ENCODE measurements at places on chromosomes 6 and 20.

DNA sequence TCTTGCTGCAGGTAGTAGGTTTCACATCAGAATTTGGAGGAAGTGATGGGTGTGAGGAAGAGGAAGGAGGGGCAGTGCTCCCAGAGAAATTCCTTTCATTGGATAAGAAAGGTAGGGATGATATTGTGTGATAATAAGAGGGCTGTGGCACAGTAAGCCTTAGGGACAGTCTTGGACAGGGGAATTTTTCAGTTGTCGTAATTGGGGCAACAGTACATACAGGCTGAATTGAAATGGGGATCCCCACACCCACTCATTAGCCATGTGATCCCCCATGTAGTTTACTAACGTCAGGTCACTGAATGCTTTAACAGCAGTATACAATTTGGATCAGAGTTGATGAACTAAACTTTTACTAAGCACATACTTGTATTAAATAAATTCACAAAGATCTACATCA, 79.4 kb downstream of the FOXO3 start:
- no peak for DNase-seq

DNA sequence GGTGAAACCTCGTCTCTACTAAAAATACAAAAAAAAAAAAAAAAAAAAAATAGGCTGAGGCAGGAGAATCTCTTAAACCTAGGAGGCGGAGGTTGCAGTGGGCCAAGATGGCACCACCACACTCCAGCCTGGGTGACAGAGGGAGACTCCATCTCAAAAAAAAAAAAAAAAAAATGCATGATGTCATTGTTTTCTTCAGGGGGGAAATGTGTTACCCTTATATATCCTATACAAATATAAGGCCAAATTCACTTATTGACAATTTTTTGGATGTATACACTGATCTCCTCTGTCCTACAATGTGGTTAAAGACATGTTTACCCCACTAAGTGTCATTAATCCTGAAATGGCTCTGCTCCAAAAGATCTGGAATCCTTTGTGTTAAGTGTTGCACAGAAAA, 73.1 kb downstream of the TPBG start:
- DNase-seq, result no peak

DNA sequence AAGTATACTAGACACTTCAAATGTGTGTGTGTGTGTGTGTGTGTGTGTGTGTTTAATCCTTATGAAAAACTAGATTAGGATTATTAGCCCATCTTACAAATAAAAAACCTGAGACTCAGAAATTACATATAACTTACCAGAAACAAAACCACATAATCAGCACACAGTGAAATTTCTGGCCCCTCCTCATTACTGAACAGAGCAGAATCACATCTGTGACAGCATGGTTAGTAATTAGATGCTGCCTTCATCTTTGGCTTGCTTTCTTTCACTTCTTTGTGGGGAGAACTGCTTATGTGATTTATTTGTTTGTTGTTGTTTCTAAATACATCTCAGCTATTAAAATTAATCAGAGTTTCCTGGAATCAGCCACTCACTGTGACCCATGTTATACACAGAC, 267.1 kb downstream of the TENT5A start:
- DNase-seq, result no peak

DNA sequence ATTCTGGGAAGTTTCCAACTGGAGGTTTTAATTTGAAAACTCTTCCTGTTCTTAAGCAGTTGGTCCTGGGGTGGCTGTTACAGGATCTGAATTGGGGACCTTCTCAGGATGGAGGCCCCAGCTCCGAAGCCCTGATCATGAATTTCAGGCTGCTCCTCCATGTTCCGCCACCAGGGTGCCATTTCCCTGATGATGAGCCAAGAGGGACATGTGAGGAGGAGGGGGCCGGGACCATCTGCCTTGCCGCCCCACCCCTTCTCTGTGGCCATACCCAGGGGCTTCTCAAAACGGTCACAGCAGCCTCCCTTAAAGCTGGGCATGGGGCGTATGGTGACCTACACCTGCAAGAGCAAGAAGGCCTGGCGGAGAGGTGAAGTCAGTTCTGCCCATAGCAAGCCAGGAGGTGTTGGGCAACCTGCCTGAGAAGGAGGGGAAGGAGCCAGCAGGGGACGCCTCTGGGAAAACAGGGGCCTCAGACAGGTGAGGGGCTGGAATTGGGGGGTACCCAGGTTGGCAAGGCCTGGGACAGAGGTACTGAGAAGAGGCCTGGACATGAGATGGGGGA, 3.6 kb upstream of the BAK1 start:
- no peak for DNase-seq

DNA sequence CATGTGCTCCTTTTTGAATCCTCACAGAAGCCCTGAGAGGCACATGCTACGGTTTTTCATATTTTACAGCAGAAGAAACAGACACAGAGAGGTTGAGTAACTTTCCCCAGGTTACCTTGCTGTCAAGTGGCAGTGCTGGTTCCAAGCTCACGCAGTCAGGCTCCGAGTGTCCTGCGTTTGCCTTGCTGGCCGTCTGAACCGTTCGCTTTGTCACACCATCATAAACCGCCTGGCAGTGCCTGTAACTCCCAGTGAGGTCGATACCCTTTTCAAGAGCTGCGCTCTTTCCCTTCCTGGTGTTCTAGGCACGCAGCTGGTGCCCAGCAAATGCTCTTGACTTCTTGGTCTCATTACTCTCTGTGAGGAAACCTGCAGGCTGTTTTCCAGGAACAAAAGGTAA, 31.3 kb upstream of the KCNG1 start:
- DNase-seq, result no peak

- DNase-seq, result no peak
Measured at GRCh38 chr6:42748203-42748898, 2.4 kb upstream of the TBCC start.

- no peak for DNase-seq
Measured at GRCh38 chr6:134217798-134218140, 100.1 kb downstream of the SGK1 start.

DNA sequence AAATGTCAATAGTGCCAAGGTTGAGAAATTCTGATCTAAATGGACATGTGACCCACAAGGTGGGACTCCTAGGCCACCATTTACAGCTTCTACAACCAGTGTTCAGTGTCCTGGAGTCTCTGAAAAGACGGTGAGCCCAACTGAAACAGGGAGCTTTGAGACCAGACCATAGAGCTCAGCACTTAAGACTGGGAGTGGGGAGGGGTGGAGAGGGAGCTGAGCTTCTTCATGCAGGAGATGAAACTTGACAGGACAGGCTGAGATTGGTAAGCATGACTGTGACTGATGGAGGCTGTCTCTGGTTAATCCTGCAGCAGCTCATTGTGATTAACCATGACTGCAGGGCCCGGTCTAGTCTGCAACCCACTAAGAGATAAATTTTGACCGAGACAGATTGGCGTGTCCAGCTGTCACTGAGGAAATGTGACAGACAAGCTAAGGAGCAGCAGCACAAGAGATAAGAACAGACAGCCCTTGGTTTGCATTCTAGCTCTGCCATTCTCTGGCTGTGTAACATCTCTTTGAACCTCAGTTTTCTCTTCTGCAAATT, 1.4 kb upstream of the AAR2 start:
- DNase-seq, result no peak

GRCh38 chr20:60095456-60095855, 137.2 kb downstream of the CDH26 start:
- DNase-seq, result no peak

- no peak for DNase-seq
Measured at GRCh38 chr6:67160820-67161219, 1453.8 kb upstream of the EYS start.

GRCh38 chr20:33790566-33790965, 20.6 kb upstream of the CHMP4B start:
- DNase-seq, result no peak
